ENCODE measurements at places on chromosomes 11 and 22.

- no peak for DNase-seq
Observed at GRCh38 chr11:128985880-128986279, 43.2 kb upstream of the TP53AIP1 start.

DNA sequence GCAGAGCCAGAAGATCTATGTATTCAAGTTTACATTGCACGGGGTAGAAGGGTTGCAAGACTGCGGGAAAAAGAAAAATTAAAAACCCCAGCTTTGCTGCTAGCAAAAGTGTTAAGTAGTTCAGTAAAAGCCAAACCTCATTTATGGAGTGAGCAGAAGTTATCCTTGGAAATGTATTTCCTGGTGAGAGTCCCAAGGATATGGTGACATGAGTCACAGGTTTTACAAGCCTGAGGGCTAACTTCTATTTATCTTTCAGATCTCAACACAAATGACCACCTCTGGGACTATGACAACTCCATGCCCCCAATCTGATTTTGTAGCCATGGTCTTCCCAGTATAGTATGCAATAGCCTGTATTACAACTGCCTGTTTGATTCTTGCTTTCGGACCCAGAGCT, 26.1 kb downstream of the ABTB2 start:
- no peak for DNase-seq

DNA sequence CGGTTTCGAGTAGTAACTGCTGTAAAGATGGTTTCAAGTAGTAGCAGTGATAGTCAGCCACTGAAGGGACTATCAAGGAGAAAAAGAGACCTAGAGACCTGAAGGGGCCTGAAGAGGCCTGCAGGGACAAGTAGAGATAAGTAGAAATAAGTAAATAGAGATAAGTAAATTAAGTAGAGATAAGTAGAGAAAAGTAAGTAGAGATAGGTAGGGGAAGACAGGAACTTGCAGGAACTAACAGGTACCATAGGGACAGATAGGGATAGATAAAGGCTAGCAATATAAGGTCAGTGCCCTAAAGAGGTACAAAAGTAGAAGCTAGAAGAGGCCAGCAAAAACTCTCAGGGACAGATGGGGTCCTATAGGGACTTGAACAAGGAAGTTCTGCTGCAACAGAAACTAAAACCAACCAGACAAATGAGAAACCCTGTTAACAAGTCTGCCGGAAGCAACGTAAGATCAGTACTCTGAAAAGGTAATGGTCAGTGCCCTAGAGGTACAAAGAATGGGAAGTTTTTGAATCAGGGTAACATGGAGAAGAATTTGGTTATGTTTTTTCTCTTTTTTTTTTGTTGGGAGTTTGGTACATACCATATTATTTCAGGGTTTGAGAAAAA, 9.6 kb upstream of the SC5D start:
- no peak for DNase-seq

GRCh38 chr11:16604794-16605388, 133.6 kb upstream of the C11orf58 start:
- DNase-seq: no peak

DNA sequence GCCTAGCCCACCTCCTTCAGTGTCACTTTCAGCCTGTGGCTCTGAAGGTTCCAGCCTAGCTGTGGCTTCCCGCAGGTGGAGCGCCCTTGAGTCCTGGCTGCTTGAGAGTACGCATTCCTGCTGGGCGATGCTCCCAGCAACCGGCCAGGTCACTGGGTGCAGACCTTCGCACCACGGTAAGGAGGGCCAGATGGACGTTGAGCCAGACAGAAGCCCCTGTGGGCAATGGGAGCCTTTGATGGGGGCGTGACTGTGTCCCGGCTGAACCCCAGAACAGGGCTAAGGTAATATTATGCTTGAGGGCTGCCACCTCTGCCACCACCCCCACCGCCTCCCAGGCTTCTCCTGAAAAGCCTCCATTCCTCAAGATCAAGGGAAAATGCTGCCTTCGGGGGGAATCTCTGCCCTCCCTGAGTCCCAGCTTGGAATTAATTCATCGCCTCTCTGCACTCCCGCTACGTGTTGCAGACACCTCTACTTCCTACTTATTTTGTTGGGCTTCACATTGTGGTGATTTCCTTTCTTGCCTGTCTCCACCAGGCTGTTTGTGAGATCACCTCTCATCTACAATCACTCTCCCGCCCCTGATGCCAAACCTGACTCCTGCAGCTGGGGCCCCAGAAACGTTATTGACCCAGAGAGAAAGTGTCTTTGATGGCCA, 144.9 kb upstream of the NECTIN1 start:
- no peak for DNase-seq

DNA sequence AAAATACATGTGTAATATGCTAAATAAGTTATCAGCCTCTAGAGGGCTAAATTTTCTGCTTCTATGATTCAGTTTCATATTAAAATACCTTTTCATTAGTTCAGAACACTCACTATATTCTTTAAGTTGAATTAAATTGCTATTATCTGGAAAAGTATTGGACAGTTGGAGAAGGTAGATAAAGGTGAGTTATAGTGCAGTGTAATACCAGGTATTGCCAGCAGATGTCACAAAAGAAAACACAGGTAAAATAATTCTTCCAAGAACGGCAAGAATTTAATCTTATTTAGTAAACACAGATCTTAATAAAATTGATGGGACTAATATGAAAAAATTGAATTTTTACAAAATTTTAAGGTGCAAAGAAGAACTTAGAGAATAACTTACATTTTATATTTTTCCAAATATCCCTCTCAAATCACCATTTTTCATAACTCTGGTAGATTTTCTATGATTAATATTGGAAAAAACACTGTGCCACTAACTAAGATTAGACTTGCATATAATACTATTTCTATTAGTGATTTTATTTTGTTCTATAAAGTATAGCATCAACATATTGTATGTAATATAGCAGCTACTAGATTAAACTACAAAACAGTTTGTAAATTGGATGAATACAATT, 1.7 kb upstream of the LRRC4C start:
- no peak for DNase-seq

Measured in stimulated activated CD4-positive, alpha-beta T cell treated with anti-CD3 and anti-CD28 coated beads, Interleukin-4, amount 100 ng/mL, for 48 hours (primary cell).